NCI-H2029 treated with DMSO at 0.1 percent for 48 hours (cell line): ENCODE measurements at places on chromosomes 12 and 14.

- DNase-seq = no peak
Measured at GRCh38 chr12:93918900-93919299, 229.5 kb upstream of the PLXNC1 start.

GRCh38 chr14:100816286-100816949, 9.5 kb upstream of the MEG3 start:
- DNase-seq = no peak

DNA sequence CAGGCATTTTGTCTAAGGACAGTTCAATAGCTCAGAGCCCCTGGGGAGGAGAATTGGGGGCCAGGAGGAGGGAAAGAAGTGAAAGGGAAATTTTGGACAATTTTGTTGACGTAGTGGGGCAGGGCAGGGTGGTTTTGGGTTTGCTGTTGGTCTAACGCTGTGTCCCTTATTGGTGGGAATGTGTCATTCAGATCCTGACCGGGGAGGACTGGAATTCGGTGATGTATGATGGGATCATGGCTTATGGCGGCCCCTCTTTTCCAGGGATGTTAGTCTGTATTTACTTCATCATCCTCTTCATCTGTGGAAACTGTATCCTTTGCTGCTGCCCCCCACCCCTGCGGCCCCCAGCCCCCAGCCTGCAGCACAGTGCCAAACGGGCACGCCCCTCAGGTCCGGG, 212.1 kb upstream of the FKBP4 start:
- no peak for DNase-seq

DNA sequence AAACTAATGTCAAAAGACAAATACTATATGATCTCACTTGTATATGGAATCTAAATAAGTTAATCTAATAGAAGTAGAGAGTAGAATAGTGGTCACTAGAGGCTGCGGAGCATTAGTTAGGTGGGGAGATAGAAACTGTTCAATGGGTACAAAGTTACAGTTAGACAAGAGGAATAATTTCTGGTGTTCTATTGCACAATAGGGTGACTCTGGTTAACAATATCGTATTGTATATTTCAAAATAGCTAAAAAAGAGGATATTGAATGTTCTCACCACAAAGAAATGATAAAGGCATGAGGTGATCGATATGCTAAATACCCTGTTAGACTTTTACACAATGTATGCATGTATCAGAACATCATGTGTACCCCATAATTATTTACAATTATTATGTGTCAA, 42.9 kb downstream of the IGF1 start:
- no peak for DNase-seq

GRCh38 chr12:107605293-107605692, 80.3 kb upstream of the PWP1 start:
- no peak for DNase-seq

GRCh38 chr12:22340143-22340542, 5.6 kb upstream of the ST8SIA1 start:
- no peak for DNase-seq
